ENCODE measurements at places on chromosomes 6 and 20.

- DNase-seq = no peak
Measured at GRCh38 chr20:34420975-34421374, 57.9 kb downstream of the ITCH start.

GRCh38 chr6:167426651-167427050 lies 101.8 kb downstream of the TTLL2 start:
- DNase-seq = no peak

GRCh38 chr6:41638002-41638934 lies at the start of gene MDFI:
MDFI (plus strand) TSS chr6:41638468; CDS start chr6:41638750, 282 bp downstream.
- DNase-seq = no peak

GRCh38 chr6:34531580-34532201 lies 24.4 kb downstream of the SPDEF start:
- DNase-seq = no peak

- no peak for DNase-seq
Measured at GRCh38 chr20:54207053-54207742, 689 bp upstream of the PFDN4 start.

DNA sequence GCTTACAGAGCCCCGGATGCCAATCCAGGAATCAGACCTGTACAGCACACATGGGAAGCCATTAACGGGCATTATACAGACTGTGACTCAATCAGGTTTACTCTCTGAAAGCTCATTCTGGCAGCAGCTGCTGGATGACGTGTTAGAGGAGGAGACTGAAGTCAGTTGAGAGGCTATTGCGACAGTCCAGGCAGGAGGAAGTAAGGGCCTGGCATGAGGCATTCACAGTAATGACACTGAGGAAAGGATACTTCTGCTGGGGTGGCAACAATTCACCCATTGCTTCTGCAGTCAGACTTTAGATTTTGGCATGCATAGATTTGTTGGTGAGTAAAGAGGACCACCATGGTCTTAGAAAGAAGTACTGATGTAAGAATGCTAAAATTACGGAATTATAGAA lies 151.0 kb upstream of the HEY2 start:
- DNase-seq = no peak

GRCh38 chr6:127201321-127201720 lies 65.3 kb upstream of the RNF146 start:
- no peak for DNase-seq

DNA sequence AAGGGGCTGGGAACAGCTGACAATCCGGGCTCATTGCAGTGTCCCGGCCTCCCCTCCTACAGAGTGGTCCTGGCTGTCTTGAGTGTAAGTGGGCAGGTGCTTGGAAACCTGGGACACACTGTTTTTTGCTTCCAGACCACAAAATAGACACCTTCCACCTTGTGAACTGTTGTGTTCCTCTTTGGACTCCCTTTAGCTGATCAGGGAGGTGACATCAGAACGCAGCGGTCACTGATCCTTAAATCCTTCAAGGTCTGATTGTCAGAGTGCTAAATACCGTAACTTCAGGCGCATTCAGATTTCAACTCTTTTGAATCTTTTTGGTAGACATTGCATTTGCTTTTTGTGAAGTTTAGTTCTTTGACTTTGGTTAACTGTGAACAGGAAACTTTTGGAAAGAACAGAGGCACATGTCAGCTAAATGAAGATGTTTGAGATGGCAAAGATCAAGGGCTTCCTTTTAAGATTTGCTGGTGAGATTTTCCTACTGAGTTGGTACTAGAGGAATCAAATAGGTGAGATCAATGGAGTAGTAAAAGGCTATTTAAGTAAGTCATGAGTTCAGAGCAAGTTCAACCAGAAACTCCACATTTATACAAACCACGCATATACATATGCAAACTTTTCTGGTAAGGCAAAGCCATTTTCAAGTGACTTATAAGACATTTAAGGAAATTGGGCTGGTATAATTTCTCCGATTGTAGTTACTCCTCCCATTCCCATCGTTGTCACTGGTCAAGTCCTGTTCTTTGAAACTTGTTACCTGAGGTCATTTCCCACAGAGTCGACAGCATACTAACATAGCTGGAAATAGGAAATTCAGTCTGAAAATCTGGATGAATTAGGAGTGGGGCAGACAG lies 6.3 kb downstream of the PPP1R3G start:
- DNase-seq = no peak
